ENCODE measurements at places on chromosomes 5 and 9.

GRCh38 chr5:95424526-95424925, 33.4 kb downstream of the FAM81B start:
- DNase-seq = no peak

DNA sequence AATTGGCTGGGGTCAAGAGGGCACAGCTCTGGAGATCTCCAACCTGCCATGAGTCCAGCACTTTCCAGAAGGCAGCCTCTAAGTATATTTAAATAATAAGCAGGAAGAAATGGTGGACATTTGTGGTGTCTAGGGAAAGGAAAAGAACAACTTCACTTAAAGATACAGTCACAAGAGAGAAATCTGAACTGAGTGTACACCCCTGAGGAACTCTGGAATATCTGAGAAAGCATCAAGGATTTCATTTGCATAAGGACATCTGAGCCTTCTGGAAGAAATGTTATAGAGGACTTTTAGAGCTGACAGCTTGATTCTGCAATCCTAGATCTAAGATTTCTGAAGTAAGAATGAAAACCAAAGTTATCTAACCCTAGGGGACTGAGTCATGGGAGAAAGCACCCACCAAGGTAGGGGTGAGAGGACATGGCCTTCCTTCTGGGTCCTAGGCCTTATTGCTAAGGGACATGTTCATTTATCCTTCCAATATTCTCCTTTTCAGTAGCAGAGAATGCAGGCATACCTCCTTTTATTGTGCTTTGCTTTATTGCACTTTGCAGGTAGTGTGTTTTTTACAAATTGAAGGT, 253.4 kb upstream of the SLC24A2 start:
- no peak for DNase-seq

DNA sequence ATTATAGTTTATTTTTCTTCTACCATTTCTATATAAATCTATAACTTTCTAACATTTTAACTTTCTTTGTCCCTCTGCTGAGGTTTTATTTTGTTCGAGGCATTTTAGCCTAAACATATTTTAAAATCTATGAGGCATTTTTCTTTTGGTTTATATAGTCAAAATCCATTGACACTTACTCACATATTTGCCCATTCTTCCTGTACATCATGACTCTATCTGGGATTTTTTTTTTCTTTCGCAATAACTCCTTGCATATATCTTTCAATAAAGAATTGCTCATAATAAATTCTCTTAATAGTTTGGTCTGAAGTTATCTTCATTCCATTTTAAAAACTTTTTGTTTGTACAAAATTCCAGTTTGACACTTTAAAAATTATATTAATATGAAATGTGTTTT, 632.3 kb downstream of the TLE4 start:
- no peak for DNase-seq

GRCh38 chr5:36728697-36729543, 122.5 kb downstream of the SLC1A3 start:
- DNase-seq = peak; percentile 30

DNA sequence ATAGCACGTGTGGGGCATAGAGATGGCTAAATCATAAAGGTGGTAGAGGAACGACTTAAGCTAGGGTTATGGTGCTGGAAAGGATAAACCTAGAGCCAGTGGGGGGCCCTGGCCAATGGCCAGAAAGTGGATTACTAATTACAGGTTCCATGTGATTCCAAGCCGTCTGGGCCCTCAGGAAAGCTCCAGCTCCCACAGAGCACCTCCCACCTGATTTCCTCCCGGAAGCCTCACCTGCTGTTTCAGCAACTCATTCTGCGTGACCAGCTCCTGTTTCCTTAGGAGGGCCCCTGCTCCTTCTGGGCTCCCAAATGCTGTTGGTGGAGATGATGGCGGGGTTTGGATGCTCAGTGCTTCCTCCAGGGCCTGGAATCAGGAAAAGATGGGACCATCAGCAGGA, 16.2 kb downstream of the GPX3 start:
- no peak for DNase-seq

GRCh38 chr5:180193749-180194375, 15.1 kb downstream of the RASGEF1C start:
- no peak for DNase-seq

- DNase-seq = no peak
Measured at GRCh38 chr9:134937164-134937555, 19.4 kb upstream of the FCN1 start.

- DNase-seq = no peak
Measured at GRCh38 chr5:108925073-108925472, 177.4 kb downstream of the FER start.

- no peak for DNase-seq
Measured at GRCh38 chr5:39558541-39558940, 133.8 kb upstream of the DAB2 start.

DNA sequence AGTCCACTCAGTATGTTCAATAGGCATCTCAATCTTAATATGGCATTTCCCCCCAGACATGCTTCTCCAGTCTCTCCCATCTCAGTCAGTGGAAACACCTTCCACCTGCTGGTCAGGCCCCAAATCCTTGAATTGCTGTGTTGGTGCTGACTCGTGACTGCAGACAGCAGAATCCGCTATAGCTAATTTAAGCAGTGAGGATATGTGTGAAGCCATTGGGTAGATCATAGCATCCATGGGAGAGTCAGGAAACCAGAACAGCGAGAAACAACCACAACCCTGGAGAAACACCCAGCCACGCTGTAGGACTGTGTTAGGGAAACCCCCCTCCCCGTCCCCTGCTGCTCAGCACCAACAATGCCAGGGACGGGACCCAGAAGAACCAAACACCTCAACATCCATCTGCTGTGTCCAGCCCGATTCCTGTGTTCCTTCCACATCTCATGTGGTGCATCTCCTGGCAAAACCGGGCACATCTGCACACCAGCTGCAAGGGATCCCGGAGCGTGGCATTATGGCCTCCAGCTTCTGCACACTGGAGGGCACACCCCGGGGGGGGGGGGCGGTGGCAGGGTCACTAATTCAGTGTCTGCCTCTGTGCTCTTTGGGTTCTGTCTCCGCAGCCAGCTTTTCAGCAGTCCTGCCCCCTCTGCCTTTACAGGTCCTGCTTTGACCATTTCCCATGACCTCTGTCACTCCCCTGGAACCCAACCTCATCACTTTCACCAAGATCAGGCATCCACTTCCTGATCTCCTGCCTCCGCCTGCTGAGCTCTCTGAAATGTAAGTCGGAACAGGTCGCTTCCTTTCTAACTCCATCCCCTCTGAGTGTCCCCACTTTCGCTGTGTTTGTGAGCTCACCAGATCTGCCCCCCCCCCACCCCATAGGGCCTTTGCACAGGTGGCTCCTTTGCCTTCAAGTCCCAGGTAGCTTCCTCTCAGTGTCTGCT, 2.4 kb upstream of the PLEKHG4B start:
- no peak for DNase-seq

DNA sequence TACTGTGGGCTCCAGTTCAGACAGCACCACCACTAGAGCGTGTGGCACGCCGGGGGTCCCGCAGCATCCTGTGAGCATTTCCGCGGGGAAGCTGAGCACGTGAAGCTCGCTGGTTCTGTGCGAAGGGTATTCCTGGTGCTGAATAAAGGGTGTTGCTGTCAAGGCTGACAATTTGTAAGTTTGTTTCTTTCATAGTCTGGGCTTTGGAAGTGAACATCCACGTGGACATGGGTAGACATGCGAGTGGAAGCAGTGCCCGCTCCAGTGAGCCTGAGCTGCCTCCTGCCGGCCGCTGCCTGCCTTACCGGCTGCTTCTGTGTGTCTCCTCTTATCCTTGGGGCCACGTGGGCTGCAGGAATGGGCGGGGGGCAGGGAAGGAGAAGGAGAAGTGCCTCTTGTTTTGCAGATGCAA, 14.7 kb downstream of the NDUFS6 start:
- DNase-seq = no peak
